Epithelial cell of proximal tubule (primary cell): ENCODE measurements at places on chromosomes 6 and 20.

DNA sequence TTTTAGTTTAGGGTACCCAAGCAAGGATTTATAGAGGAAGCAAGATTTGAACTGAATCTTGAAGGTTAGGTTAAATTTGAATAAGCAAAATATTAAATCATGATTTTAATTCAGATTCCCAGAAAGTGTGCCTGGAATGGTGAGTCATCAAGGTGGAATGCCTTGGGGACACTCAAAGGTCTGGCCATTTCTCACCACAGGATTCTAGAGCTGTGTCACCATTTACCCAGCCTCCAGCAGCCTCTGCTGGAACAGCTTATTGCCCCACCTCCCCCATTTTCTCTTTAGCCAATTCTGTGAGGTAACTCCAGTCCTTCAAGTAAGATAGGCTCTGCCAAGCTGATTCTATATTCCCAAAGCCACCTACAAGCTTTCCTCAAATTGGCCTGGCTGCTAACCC, 181.4 kb downstream of the SIM1 start:
- DNase-seq: peak; percentile 53

- DNase-seq: peak; percentile 46
These were observed 413.7 kb upstream of the SULF2 start for GRCh38 chr20:48198929-48199451.

- DNase-seq: no peak
These were observed 88.5 kb upstream of the SIM1 start for GRCh38 chr6:100553243-100553642.

DNA sequence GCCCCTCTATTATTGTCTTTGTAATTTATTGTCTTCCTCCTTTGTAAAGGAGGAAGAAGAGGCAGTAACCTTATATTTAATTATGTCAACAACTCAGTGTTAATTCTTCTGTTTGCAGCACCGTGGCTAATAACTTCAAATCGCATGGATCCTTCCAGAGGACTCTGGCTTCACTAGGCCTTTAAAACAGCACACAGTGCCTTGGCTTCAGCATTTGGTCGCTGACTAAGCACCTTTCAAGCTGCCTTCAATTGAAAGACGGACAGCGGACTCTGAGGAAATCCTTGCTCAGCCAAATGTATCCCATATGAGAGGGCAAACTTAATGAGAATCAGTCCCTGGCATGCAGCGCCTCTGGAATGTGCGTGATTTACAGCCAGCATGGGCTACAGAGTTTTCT, 64.2 kb downstream of the SGK1 start:
- DNase-seq: peak; percentile 84

DNA sequence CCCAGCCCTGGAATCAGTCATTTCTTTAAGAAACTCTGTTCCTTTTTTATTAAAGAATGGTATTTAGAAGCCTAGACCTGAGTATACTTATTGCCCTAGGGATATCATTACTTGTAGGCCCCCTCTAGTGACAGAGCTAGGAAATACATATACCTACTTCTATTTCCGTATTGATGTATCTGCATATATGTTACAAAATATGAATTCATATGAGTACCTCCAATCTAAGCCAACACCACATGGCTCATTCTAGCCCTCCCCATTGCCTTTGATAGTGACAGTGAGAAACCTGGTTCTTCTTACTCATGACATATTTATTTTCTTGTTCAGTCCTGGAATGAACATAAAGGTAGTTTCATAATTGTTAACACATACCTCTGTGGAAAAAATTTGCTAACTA, 137.2 kb downstream of the FARS2 start:
- no peak for DNase-seq

- DNase-seq: peak; percentile 27
These were observed 197.0 kb downstream of the UTRN start for GRCh38 chr6:144482142-144482541.

DNA sequence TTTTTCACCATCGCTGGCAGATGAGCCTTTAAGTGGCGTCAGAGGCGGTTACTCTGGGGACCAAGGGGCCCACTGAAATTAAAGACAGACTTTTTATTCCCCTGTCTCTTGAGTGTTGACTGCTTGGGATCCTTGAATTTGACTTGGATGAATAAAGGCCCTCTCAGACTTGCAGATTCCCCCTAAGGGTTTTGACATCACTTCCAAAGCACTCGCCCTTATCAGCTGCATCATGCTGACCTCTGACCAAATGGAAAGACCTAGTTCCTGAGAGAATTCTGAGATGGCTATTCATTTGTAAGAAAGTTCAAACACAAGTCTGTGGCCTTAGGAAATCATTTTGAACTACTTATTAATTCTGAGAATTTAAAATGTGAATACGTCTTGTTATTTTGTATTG, 13.5 kb upstream of the MOXD1 start:
- no peak for DNase-seq

DNA sequence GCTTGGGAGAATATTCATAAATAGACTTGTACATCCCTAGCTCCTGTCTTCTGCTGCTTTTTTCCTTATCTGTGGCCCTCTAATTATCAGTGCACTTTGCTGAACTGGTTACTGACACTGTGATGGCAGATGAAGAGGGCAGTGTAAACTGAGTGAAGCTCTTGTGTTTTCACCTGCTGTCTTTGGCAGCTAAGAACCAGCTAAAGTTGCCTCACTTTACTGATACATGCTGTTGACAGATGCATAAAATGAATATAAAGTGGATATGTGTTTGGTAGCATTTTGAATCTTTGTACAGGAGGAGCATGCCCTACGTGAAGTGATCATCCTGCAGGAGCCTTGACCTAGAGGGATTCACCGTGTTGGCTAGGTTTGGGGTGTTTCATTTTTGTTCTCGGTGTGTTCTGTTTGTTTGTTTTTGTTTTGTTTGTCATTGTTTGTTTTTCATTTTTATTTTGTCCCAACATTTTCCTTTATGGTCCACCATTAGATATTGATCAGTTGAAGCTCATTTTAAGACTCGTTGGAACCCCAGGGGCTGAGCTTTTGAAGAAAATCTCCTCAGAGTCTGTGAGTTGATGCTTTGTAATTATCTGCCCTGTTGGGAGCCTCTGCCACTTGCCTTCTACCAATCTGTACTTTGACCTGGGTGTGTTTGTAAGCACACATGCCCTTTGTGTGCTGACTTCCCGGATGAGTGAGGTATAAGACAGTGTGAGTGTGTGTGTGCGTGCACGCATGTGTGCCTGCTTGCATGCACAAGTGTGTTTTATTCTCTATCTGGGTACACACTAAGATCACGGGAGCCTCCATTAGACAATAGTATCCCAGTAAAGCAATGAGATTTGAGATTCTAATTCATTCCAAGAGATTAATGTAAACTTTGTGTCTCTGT, 34.6 kb upstream of the MAPK13 start:
- no peak for DNase-seq

DNA sequence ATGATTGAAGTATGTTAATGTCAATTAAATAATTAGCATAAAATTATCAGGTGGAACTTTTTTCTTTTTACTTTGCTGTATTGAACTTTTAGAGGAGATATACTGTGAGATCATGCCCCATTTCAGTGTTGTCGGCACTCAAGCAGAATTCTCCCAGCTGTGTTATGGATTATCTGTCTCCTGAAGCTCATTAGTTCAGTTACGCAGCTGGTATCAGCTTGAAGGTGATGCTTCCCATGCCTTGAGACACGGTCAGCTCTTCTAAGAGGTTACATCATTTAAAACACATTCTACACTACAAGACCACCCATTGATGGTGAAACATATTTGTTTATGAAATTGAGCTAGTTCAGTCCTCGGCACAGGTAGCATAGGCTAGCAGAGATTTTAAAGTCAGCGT, 68.9 kb upstream of the PHACTR2 start:
- no peak for DNase-seq

DNA sequence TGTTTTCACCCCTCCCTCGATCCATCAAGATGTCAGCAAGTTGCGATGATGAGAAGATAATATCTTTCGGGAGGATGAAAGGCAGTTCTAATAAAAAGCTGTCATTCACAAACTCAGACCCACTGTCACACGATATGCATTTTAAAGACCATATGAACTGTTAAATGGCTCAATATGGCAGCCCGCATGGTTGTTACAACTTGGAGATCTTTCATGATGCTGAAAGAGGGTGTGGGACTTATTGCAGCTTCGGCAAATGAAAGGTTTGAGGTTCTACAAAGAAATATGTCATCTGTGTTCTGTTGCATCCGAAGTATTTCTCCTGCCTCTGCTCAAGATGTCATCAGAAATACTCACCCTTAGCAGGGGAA, 128.5 kb downstream of the CDH4 start:
- no peak for DNase-seq
